Hematopoietic multipotent progenitor cell treated with erythropoietin and hydrocortisone succinate and interleukin-3 and kit ligand, for 6 days (in vitro differentiated cells): ENCODE measurements at places on chromosomes 13 and 19.

GRCh38 chr13:74555651-74556420, 421.6 kb upstream of the KLF12 start:
- peak; percentile 9 for DNase-seq

- peak; percentile 87 for DNase-seq
These were observed 10.1 kb downstream of the GRIN2D start for GRCh38 chr19:48403606-48404005.

DNA sequence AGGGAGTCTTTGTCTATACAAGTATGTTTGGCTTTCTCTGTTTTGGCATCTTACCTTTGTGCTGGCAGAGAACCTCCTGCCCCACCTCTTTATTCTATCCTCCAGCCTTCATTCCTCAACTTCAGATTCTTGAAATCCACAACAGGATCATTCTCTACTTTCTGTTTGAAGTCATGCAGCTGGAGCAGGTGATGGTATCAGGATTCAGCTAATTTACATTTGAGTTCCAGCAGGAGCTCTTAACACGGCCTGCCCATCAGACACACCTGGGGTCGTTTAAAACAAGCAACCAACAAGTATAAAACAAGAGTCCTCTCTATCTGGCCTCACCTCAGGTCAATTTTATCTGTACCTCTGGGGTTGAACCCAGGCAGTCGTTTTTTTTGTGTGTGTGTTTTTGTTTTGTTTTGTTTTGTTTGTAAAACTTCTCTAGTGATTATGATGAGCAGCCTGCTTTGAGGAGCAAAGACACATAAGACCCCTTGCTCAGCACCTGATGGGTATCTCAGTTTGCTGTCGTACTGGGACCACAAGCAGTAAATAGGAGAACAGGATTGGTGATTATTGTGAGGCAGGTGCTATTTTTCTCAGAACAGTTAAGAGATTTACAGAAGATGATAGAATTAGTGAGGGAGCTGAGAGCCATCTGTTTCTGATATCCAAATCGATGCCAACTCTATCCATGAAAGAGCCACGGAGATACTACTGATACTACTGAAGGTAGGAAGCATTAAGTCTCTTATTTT, 78.4 kb downstream of the GPC6 start:
- no peak for DNase-seq

- DNase-seq = no peak
These were observed 47.5 kb downstream of the ANKRD10 start for GRCh38 chr13:110867380-110867779.

DNA sequence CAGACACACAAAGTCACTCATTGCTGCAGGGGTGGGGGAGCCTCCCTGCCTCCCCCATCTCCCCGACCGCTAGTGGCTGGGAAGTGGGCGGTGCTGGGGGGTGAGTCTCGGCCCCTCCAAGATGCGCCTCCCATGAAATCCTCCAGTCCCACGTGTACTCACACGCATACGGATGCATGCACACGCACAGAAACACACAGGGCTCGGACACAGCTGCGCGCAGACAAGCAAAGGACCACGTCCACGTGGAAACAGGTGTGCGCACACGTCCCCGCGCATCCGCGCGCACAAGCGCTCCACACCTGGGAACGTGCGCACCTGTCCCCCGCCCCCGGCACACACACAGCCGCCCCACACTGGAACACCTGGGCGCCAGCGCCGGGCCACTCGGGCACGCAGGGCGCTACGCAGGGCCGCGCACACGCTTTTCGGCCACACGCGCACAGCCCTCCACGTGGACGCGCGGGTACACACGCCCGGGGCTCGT, 687 bp downstream of the MATK start:
- DNase-seq = peak; percentile 30
